ENCODE measurements at places on chromosomes 12 and 14.
A peak's percentile ranks its signal among the peaks of the same experiment; 100 is the strongest.

GRCh38 chr12:6226002-6226678 lies 25.9 kb downstream of the CD9 start:
- DNase-seq = no peak

DNA sequence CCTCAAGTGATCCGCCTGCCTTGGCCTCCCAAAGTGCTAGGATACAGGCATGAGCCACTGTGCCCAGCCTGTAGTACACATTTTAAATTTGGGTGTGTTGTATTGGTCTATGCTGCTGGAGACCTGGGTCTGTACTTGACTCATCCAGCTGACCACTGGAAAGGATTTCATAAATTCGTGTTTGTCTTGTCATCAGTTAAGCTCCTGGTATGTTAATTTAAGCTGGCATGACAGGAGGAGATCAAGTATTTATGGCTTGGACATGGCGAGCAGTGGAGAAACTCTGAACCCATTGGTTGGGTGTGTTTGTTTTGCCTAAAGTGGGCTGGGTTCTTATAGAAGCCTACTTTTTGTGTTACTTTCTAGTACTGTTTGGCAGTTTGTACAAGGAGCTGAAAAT lies 24.2 kb downstream of the YY1 start:
- DNase-seq = no peak

DNA sequence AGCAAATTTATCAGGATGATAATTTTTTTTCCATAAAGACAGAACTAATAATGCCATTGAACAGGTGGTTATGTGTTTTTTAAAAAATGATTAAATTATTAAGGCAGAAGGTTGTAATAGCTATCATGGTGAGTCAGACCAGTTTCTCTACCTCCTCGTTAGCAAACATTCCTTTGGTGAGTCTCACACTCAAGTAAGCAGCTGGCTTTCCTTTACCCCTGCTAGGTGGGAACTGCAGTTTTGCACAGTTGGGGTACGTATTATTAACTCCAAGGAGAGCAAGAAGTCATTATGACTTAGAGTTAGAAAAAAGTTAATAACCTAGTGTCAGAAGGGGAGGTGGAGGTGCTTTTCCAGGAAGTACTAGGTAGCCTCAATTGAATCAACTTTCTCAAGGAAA lies 165.3 kb downstream of the SNAPC1 start:
- DNase-seq = no peak

GRCh38 chr12:67910360-67911274 lies 78.6 kb upstream of the IFNG-AS1 start:
- DNase-seq = no peak

- DNase-seq = no peak
Measured at GRCh38 chr14:99239661-99240092, 32.3 kb downstream of the BCL11B start.

GRCh38 chr12:120012067-120012621 lies 23.1 kb downstream of the BICDL1 start:
- DNase-seq = peak; percentile 76

- no peak for DNase-seq
Measured at GRCh38 chr12:91900971-91901370, 244.7 kb downstream of the BTG1 start.

DNA sequence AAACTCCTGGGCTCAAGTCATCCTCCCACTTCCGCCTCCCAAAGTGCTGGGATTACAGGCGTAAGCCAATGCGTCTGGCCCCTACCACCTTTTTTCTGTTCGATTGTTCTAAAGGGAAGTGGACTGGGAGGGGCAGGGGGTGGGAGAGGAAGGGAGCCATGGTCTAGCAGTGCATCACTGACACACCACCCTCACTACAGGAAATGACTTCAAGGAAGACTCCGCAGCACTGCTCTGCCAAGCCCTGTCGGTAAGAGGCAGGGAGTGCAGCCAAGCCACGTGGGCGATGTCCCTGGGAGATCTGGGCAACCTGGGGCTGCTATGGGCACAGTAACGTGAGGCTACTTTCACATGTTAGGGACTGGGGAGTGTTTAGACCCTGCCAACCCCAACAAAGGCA lies 18.0 kb downstream of the LRRC74A start:
- peak; percentile 59 for DNase-seq

- DNase-seq = no peak
Measured at GRCh38 chr12:126572170-126572569, 1506.9 kb downstream of the AACS start.

DNA sequence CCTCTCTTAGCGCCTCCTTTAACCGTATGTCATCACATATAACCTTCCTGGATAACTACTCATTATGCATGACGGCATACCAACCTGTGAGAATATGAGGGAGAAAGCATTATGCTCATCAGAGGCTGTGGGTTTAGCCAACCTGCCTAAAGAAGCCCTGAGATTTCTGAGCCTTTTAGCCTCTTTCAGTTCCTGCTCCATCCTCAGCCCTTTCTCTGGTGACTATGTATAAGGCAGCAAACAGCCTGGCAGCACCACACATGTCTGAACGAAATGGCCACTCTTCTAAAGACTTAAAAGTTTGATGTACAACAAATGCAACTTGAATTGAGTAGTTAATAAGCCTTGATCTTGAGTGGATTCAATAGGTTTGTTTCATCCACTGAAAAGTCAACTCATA lies 64.8 kb upstream of the SOX5 start:
- no peak for DNase-seq

All from stimulated activated naive CD8-positive, alpha-beta T cell treated with anti-CD3 and anti-CD28 coated beads, Interleukin-15, Interleukin-2, amounts not matched to agents 100 U/mL and 50 U/mL, for 24 hours (primary cell).